ENCODE measurements at places on chromosomes 12 and 14. TPM values are rescaled to one million over a fixed set of nuclear protein-coding genes. Genes with fewer than 3 reads are reported as not detected.

The GARIN6 gene
- total RNA-seq: not detected

The RPS6KL1 gene
- total RNA-seq: 6.7 TPM

The TIGAR gene
- total RNA-seq: 21.4 TPM

The NINJ2 gene
- 13.0 TPM for total RNA-seq

The NUAK1 gene
- 11.7 TPM for total RNA-seq

The IL31 gene
- total RNA-seq: not detected

DNA sequence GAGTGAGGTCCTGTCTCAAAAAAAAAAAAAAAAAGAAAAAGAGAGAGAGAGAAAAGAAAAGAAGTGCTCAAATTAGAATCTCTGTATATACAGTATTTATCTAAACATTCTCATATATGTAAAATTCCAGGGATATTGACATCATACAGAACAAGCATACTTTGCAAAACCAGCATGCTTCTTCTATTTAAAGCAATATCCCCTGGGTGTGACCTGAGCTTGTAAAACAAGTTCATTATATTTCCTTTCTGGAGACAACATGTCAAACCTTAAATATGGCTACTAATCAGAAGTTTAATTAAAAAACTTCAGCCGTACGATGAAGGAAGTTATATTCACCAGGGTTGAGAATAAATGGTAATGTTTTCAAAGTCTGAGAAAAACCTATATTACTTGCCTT lies 175.8 kb upstream of the HMGA2 start:
- H3K36me3 ChIP-seq: no peaks in the 10 kb centered on the region
- H3K4me1 ChIP-seq: no peaks in the 10 kb centered on the region
- H3K4me3 ChIP-seq: no peak overlapping the region
- peaks cover 7% of the 10 kb centered on the region for H3K27me3 ChIP-seq
- H3K27ac ChIP-seq: no peak overlapping the region
- DNase-seq: no peak

- no peaks in the 10 kb centered on the region for H3K27me3 ChIP-seq
- H3K4me3 ChIP-seq: no peak overlapping the region
- no peak for DNase-seq
- H3K27ac ChIP-seq: no peak overlapping the region
- no peaks in the 10 kb centered on the region for H3K4me1 ChIP-seq
Measured at GRCh38 chr14:55840821-55841220, 260.8 kb downstream of the KTN1 start.

DNA sequence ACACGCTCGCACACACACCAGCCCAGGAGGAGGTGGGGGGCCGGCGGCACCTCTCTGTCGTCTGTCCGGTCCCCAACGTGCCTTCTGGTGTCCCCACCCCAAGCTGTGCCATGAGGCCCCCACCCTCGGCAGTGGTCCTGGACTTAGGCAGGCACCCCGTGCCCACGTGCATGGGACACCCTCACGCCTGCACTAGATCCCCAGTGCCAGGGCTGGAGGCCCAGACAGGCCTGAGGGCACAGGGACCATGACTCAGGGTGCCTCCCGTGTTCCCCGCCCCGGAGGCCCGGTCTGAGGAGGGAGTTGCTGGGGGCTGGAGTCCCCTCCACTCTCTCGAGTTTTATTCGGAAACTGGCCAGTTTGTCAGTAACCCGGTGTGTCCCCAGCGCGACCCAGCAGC lies 38.8 kb downstream of the LRCOL1 start:
- no peak for DNase-seq
- H3K27me3 ChIP-seq: no peaks in the 10 kb centered on the region
- H3K4me1 ChIP-seq: no peaks in the 10 kb centered on the region
- no peak overlapping the region for H3K4me3 ChIP-seq
- no peaks in the 10 kb centered on the region for H3K36me3 ChIP-seq
- no peak overlapping the region for H3K27ac ChIP-seq

DNA sequence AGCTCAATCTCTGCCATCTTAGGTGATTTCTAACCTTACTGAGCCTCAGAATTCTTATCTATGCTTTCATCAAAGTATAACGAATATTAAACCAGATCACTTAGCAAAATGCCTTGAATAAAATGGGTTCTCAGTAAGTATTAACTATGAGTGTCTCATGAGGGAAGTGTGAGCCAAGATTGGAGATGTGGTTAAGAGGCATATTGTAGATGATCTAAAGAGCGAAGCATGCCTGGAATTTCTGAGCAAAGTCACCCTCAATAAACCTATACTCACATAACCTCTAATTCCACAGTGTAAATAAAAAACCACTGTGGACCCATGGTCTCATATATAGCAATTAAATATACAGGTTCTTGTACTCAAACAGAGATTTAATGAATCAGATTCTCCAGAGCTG lies 193.1 kb upstream of the FSCB start:
- H3K27me3 ChIP-seq: no peaks in the 10 kb centered on the region
- DNase-seq: no peak
- H3K4me3 ChIP-seq: no peak overlapping the region
- H3K36me3 ChIP-seq: no peaks in the 10 kb centered on the region
- H3K4me1 ChIP-seq: no peaks in the 10 kb centered on the region

DNA sequence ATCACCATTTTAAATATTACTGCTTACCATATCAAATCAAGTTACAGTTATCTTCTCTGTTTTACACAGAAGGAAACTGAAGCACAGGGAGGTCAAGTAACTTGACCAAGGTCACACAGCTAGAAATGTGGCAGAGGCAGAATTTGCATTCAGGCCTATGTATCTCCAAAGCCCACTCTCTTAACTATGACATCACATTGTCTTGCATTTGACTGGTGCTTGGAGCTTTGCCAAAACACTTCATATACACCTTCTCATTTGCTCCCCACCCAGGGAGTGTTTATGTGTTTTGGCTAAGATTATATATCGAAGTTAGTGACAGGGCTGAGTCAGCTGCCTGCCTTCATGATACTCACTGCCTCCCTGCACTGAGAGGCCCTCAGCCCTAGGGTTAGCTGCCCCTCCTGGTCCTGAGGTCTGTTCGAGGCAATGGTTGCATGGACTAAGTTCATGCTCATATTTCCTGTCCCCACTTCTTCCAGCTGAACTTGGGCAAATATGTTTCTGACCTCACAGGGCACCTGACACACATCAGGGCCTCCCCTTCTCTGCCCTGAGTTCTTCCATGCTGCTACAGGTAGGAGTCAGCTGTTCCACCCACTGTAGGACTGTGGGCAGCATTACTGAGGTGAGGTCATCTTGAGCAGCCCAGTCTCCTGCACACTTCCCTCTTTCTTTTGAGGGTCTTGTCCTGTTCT lies 1.8 kb downstream of the GALNT6 start:
- no peak overlapping the region for H3K4me3 ChIP-seq
- H3K27ac ChIP-seq: no peak overlapping the region
- H3K27me3 ChIP-seq: peaks cover 32% of the 10 kb centered on the region
- peaks cover 5% of the 10 kb centered on the region for H3K4me1 ChIP-seq
- no peaks in the 10 kb centered on the region for H3K36me3 ChIP-seq
- DNase-seq: no peak

- H3K4me1 ChIP-seq: no peaks in the 10 kb centered on the region
- no peak overlapping the region for H3K27ac ChIP-seq
- no peak for DNase-seq
- no peaks in the 10 kb centered on the region for H3K27me3 ChIP-seq
- no peaks in the 10 kb centered on the region for H3K36me3 ChIP-seq
- H3K4me3 ChIP-seq: no peak overlapping the region
Measured at GRCh38 chr12:131445184-131445774, 265.6 kb upstream of the SFSWAP start.

- H3K4me1 ChIP-seq: no peaks in the 10 kb centered on the region
- no peaks in the 10 kb centered on the region for H3K27me3 ChIP-seq
- no peak overlapping the region for H3K27ac ChIP-seq
- no peak overlapping the region for H3K4me3 ChIP-seq
- no peak for DNase-seq
Measured at GRCh38 chr14:90184571-90185266, 71.6 kb upstream of the PSMC1 start.

DNA sequence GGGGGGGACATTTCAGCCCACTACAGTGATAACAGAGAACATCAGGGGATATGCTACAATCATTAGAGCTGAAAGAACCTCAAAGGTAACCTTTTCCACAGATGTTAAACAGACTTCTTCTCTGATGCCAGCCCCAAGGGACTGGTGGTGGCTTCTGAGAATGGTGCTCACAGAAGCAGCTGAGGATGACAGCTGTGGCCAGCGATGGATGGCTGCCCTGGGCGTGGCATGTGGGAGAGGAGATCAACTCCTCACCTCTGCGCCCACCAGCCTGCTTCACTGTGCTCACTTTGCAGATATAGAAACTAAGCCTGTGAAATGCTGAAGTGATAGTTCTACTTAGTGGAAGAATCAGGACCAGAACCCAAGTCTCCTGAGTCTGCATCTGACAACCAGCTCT lies 33.0 kb downstream of the FOXN3 start:
- DNase-seq: no peak
- no peak overlapping the region for H3K27ac ChIP-seq

GRCh38 chr14:51092965-51093364 lies 1.9 kb downstream of the TRIM9 start:
- no peak for DNase-seq
- H3K4me1 ChIP-seq: peaks cover 27% of the 10 kb centered on the region
- no peak overlapping the region for H3K27ac ChIP-seq
- H3K36me3 ChIP-seq: no peaks in the 10 kb centered on the region
- no peak overlapping the region for H3K4me3 ChIP-seq

- H3K27ac ChIP-seq: no peak overlapping the region
- no peak overlapping the region for H3K4me3 ChIP-seq
- no peaks in the 10 kb centered on the region for H3K36me3 ChIP-seq
- no peak for DNase-seq
- H3K27me3 ChIP-seq: no peaks in the 10 kb centered on the region
Measured at GRCh38 chr12:23356440-23356839, 593.0 kb downstream of the SOX5 start.

- H3K4me1 ChIP-seq: no peaks in the 10 kb centered on the region
- H3K4me3 ChIP-seq: no peak overlapping the region
- no peaks in the 10 kb centered on the region for H3K36me3 ChIP-seq
Measured at GRCh38 chr12:113439606-113440030, 17.4 kb downstream of the SDSL start.

- no peak overlapping the region for H3K27ac ChIP-seq
- no peaks in the 10 kb centered on the region for H3K36me3 ChIP-seq
- H3K4me3 ChIP-seq: no peak overlapping the region
- no peaks in the 10 kb centered on the region for H3K27me3 ChIP-seq
- no peaks in the 10 kb centered on the region for H3K4me1 ChIP-seq
Measured at GRCh38 chr12:105974738-105975137, 164.0 kb downstream of the NUAK1 start.

- H3K27me3 ChIP-seq: no peaks in the 10 kb centered on the region
- no peak for DNase-seq
- H3K36me3 ChIP-seq: no peaks in the 10 kb centered on the region
- H3K4me3 ChIP-seq: no peak overlapping the region
- H3K4me1 ChIP-seq: no peaks in the 10 kb centered on the region
Measured at GRCh38 chr12:105555556-105556295, 225.2 kb downstream of the C12orf75 start.

DNA sequence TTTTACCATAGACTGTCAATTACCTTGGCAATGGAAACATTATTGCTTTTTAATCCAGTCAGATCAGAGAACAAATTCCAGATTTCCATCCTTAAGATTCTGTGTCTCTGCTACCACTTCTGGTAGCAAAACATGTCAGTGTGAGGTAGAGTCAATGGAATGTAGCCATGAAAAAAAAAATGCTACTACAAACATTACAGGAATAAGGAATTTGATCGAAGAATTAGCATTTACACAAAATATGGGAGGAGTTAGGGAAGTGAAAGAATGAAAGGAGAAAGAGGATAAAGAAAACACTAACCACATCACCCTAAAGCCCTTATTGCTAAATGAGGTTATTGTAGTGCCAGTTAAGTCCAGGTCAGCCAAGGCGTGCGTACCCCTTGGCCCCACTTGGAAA lies 9.2 kb downstream of the MED21 start:
- DNase-seq: no peak
- H3K27ac ChIP-seq: no peak overlapping the region
- H3K4me3 ChIP-seq: no peak overlapping the region
- H3K36me3 ChIP-seq: no peaks in the 10 kb centered on the region
- H3K27me3 ChIP-seq: no peaks in the 10 kb centered on the region

- H3K4me3 ChIP-seq: no peak overlapping the region
- H3K27me3 ChIP-seq: peaks cover 6% of the 10 kb centered on the region
- DNase-seq: no peak
- H3K4me1 ChIP-seq: peaks cover 39% of the 10 kb centered on the region
- no peaks in the 10 kb centered on the region for H3K36me3 ChIP-seq
- no peak overlapping the region for H3K27ac ChIP-seq
Measured at GRCh38 chr12:54217774-54218241, 29.0 kb upstream of the SMUG1 start.

DNA sequence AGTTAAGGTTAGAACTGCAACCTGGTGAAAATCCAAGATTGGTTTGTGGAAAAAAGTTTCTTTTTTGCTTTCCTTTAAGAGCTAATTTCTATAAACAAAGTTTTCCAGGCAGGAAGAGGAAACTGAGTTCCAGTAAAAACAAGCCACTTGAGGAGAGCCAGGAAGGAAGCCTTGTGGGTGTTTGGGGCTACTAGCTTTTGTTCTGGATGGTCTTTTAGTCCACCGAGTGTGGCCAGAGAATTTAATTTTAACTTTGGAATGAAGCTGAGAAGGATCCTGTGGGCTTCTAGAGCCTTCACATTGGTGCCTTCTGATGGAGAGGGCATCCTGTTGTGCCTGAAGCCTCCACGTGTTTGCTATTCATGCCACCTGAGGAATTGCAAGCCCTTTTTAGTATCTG lies 327.9 kb downstream of the C12orf75 start:
- DNase-seq: no peak

Measured in left lung (tissue), 14 donors.